ENCODE measurements at places on chromosomes 6 and 20.

- DNase-seq = no peak
These were observed 36.6 kb upstream of the HDAC2 start for GRCh38 chr6:114007516-114007915.

- DNase-seq = no peak
These were observed 142.6 kb downstream of the ARHGAP18 start for GRCh38 chr6:129567374-129567773.

GRCh38 chr6:18039481-18039880 is 52.0 kb upstream of the KIF13A start:
- no peak for DNase-seq

DNA sequence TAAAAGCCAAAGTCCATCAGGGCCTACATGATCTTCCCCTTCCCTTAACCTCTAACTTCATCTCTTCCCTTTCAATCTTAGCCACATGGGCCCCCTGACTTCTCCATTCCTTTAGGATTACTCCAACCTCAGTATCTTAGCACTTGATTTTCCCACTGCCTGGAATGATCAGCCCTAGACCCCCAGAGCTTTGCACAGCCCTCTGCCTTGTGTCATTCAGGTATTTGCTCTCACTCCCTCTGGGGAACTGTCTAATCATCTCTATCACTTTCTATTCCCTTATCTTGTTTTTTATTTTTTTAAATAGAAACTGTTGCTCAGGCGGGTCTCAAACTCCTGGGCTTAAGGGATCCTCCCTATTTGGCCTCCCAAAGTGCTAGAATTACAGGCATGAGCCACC is 13.3 kb upstream of the ZNFX1 start:
- DNase-seq = no peak

GRCh38 chr6:25219216-25219916 is 59.8 kb upstream of the CARMIL1 start:
- DNase-seq = peak; percentile 21

DNA sequence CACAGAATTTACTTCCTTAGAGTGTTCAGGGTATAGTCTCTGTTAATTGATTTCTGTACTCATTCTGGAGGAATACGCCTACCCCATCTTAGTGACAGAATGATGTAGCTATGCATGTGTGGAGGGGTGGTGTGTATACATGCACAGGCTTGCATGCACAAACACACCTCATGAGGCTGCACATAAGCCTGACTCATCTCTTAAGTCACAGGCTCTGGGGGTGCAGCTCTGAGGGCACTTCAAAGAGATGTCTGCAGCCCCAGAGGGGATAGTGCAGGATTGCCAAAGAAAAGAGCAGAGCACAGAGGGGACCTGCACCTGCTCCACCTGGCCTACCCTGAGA is 24.6 kb downstream of the TBX18 start:
- no peak for DNase-seq

DNA sequence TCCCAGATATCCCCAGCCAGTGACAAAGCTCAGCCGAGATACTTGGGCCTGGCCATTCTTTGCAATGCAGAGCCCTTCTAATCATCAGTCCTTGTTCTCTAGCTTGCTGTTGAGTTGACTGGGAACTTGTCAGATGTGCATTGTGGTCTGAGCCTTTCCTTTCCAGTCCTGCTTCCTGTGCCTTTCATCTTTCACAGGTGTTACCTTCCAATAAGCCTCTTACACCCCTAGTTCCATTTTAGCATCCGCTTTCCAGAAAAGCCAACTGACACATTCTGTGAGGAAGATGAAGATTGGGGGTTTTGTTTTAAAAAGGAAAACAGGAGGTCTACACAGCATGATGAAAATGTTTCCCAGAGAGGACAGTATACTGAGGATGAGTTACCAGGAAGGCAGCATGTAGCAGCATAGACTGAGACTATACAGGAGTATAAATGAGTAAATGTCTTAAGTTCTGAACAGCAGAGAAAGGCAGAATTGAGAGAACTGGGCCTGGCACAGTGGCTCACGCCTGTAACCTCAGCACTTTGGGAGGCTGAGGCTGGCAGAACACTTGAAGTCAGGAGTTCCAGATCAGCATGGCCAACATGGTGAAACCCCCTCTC is 5.6 kb upstream of the CEP85L start:
- DNase-seq = no peak

GRCh38 chr6:36963451-36964290 is 9.1 kb downstream of the PI16 start:
- no peak for DNase-seq

- no peak for DNase-seq
These were observed 348.0 kb upstream of the JARID2 start for GRCh38 chr6:14897831-14898230.

DNA sequence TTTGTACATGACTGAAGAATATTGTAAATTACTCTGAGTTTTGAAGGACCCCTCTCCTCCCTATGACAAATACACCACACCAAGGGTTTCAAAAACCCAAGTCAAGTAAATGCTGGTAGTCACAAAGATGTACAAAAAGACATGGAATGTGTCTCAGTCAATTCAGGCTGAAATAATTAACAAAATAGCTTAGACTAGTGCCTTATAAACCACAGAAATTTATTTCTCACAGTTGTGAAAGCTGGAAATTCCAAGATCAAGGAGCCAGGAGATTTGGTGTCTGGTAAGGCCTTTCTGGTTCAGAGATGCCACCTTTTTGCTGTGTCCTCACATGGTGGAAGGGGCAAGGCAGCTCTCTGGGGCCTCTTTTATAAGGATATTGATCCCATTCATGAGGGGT is 202.3 kb upstream of the RIN2 start:
- no peak for DNase-seq

DNA sequence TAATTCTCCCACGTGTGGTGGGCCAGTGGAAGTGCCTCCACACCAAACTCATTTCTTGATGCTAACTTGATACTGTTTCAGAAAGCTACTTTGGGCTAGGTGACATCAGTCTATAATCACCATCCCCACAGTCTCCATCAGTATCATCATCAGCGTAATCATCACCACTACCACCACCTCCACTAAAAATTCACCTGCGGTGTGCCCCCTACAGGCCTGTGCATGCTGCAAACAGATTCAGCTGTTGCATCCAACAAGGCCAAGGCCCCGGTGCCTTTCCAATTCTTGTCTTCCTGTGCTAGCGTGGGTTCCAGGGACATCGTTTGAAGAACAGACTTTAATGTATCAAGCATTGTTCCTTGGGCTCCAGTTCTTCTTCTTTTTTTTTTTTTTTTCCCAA is 201.3 kb upstream of the EXOC2 start:
- no peak for DNase-seq

DNA sequence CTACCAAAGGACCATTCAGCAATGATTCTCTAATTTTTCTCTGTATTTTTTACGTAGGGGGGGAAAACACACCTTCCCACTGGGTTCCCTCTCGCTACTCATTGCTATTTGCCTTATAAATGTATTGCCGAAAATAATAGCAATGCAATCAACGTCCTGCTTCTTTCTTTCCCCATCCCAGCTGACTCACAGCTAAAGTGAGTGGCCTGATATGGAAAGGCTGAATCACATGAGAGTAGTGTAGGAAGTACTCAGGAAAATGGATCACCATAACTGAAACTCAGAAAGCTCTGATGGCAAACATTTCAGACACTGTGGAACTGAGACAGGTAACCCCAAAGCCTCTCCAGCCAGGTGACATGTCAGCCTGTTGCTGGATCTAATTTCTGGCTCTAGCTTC is 49.3 kb upstream of the SRPK1 start:
- DNase-seq = peak; percentile 35

DNA sequence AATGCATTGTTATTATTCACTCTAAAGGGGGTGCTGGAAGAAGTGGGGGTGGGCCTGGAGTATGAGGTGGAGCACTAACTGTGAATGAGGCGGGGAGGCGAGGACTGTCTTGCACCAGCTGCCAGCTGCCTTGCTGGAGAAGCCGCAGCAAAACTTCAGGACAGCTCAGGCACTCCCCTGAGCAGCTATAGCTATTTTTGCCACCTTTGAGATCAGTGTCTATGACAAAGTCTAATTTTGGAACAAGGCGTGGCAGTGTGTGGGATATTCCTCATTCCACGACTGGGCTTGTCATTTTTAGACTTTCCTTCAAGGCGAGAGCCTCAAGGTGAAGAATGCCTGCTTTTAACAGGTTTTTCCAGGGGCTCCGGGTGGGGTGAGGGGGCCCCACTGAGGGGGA is 143.8 kb downstream of the DOK5 start:
- peak; percentile 11 for DNase-seq

GRCh38 chr6:53240761-53241160 is 92.1 kb upstream of the GCM1 start:
- DNase-seq = no peak

DNA sequence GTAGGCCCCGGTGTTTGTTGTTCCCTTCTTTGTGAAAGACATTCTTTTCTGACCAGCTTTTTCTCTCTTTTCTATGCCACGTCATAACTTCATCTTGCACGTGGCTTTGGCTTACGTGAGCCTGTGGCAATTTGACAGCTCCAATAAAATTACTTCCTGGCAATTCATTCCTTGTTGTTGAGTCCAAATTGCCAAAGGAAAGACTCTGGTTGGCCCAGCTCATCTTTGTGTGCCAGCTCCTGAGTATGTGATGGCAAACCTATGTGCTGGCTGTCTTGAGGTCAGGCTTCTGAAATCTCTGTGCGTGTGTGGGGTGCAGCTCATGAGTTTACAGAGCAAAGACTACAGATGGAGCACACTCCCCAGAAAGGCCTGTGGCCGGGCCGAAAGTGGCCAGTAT is 272.5 kb upstream of the SGK1 start:
- DNase-seq = no peak

GRCh38 chr6:140980265-140980887 is 1152.3 kb upstream of the GJE1 start:
- no peak for DNase-seq

DNA sequence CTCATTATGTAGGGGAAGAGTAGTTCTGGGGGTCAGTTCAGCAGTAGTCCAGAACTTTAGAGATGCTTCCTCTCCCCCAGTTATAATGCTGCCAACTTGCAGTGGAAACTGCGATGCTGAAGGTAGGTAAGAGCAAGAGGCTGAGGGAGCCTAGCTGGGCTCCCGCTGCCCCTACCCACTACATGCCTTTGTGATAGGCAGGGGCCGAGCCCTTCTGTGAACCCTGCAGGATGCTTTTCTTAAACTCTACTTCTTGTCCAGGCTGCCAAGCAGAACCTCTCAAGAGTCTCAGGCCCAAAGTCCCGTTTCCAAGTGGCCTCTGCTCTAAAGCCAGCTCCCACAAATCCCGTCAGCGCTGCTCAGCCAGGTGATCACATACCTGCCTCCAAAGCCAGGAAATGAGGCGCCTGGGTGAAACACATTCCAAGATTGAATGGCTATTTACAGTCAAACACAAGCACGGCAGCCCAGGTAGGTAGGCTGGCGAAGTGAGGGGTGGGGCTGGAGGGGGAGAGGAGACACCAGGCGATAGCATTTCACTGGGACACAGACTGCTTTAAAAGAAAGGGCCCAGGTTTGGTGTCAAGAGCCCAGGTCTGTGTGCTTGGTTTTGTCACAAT is 150.7 kb downstream of the CD24 start:
- no peak for DNase-seq

DNA sequence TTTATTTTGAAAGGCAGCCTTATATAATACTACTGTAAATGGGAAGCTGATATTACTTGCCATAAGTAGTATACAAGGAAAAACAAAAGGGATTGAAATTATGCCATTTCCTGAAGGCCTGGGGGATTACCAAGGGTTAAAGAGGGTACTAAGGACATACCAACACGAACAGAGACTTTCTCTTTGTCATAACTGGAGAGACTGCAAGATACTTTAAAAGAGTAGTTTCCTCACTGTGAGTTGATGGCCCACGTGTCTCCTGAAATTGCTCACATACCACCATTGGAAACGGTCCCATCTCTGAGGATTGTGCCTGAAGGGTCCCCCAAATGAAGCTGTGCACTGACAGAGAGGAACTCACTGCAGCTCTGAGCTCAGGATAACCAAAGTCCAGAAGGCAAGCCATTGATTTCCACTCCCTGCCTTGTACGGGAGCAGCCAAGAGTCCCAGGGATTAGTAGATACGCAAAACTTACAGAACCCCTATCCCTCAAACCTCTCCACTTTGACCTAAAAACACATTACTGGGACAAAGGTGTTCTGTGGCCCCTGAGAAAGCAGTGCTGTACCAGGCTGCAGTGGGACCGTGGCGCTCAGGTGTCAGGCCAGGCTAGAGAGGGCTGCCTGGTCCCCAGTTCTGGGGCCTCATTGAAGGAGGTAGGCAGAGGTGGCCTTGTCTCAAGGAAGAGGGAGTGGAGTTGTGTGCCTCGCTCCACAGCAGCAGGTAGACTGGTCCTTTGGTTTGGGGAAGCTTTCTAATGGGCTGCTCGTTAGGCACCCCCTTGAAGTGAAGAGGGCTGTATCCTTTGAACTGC is 15.2 kb downstream of the PSMG4 start:
- DNase-seq = no peak

GRCh38 chr6:82751718-82752117 is 313.9 kb downstream of the UBE3D start:
- DNase-seq = no peak

DNA sequence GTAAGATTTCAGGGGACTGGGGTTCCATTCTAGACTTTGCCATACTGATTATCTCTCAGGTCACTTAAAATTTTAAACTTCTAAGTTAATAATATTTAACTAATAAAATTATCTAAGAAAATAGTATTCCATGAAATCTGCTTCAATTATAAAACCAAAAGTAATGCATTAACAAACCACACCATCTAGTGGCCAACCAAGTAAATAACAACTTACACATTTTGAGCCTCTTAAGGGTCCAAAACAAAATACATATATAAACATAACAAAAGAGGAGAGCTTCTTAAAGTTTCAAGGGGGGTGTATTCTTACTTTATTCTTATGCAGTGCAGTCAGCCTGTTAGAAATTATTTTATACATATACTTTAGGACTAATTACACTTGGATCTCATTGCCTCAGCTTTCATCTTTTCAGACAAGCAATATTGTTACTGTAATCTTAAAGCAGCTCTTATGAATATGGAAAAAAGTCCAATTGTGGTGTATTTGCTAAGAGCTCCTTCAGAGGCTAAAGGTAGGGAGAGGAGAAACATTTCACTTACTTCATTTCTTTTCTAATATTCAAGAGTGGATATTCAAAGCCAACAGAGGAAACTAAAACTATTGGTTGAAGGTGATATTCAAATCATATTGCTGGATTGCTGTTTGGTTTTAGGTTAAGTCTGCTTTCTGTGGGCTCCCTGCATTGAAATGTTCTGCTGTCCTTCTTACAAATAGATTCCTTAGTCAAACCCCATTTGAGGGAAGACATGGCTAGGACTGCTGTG is 199.7 kb upstream of the SIM1 start:
- DNase-seq = peak; percentile 22

DNA sequence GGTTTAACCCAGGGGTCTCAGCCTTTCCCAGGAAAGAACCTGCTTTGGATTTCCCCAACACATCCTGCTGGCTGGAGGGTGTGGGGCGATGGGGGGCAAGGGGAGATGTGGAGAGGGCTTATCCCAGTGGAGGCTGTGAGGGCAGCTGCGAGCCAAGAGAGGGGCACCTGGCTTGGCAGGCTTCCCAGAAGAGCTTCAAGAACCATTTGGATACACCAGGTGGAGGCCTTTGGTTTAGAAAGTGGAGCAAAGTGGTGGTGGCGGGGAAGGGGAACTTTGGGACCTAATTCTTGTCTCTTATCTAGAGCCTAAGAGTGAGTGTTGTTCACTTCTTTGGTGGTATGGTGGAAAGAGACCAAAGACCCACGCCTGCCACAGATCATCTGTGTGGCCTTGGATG is 12.4 kb downstream of the CD40 start:
- no peak for DNase-seq

All from umbilical cord (tissue), 2 donors.